ENCODE measurements at places on chromosomes 13 and 19. TPM values are rescaled to one million over a fixed set of nuclear protein-coding genes. Genes with fewer than 3 reads are reported as not detected.

- DNase-seq: no peak
These were observed 472.1 kb downstream of the FOXO1 start for GRCh38 chr13:40194224-40194806.

- DNase-seq: no peak
These were observed 370.8 kb downstream of the ZNF536 start for GRCh38 chr19:30743011-30743410.

DNA sequence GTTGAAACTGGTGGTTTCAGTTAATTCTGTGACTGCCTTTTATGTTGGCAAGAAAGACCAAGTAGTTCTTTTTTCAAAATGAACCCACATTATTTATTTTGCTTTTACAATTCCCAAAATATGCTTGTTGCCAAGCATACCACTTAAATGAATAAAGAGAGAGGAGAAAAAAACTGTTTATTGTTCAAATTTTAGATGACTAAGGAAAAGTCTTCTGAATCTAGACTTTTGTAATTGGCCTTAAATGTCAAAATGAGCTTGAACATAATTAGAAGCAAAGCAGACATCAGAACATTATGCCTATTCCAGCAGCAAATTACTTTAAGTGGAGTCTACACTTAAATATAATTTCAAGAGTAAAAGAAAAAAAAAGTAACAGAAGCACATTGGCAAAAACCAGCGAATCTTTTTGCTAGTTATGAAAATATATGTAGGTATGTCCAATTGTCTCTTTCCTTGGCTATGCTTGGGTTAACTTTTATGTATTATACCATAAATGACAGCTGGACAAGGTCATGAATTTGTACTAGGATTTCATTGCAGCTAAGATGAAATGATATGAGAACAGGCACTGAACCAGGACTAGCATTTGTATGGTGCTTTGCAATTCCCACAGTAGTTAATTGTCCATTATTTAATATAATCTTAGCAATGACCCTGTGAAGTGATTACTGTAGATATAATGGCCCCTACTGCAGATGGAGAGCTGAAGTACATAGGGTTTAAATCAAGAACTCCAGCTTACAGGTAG is 211.9 kb downstream of the NALCN start:
- DNase-seq: no peak

DNA sequence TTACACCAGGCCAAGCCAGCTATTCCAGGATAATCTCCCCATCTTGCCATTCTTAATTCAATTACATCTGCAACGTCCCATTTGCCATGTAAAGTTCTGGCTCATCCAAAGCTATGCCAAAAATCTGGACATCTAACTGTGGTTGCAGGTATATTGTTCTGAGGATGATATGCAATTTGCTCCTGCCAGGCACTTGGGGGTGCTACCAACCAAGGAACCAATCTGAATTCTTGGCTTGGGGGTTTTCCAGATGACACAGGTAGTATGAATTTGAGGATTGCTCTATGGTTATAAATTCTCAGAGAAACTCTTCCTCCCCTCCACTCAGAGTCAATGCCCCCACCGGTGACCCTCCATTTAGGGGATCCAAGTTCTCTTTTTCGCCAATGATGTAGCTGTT is 33.0 kb downstream of the CRYL1 start:
- no peak for DNase-seq

GRCh38 chr19:50327013-50327412 is 2.2 kb downstream of the KCNC3 start:
- no peak for DNase-seq

The MEIS3 gene
- total RNA-seq: 19.4 TPM

The GTF2F1 gene
- 48.2 TPM for total RNA-seq

The DMAC2 gene
- 33.9 TPM for total RNA-seq

All from sigmoid colon (tissue), 7 donors.